ENCODE measurements at places on chromosomes 1 and 21.

DNA sequence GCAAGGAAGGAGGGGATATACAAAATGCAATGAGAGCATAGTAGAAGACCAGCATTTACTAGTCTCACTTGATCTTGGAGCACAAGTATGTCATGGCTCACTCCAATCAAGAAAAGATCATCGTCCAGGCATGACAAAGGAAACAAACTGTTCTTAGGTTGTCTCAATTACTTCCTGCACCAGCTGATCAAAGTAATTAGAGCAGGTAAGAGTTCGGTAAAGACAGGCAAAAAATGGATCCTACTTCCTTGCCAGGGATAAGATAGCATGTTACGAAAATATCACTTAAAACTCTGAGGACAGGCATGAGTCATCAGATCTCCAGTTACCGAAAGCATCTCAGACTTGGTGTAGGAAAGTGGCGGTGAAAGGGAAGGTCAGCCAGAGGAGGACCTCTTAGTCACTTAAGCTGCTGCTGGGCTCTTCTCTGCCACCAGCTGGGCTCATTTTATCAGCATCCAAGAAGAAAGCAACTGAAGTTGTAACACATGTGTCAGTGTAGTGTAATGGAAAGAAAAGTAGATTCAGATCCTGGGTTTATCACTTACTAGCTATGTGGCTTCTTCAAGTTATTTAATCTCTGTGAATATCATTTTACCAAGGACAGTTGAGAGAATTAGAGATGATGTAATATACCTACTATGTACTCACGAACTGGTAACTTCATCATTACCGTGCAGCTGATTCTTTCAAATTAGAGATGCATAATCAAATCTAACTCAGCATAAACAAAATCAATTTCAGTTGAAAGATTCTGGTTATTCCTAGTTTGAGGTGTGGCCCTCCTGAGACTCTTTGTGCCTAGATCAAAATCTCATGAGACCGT, 46.8 kb downstream of the XCL1 start:
- DNase-seq: no peak

DNA sequence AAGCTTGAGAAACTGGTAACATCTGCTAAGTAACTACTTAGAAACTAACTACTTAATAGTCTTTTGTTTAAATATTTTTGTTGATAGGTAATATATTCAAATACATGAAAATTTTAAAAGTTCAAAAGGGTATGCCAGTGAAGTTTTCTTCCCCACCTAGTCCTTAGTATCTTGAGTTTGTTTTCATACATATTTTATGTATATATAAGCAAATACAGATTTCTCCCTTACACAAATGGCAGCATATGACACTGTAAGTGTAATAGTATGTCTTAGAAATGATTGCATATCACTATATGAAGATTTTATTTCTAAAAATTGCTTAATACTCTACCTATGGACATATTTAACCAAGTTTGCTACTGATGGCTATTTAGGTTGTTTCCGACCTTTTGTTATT, 38.9 kb downstream of the MARK1 start:
- DNase-seq: no peak

DNA sequence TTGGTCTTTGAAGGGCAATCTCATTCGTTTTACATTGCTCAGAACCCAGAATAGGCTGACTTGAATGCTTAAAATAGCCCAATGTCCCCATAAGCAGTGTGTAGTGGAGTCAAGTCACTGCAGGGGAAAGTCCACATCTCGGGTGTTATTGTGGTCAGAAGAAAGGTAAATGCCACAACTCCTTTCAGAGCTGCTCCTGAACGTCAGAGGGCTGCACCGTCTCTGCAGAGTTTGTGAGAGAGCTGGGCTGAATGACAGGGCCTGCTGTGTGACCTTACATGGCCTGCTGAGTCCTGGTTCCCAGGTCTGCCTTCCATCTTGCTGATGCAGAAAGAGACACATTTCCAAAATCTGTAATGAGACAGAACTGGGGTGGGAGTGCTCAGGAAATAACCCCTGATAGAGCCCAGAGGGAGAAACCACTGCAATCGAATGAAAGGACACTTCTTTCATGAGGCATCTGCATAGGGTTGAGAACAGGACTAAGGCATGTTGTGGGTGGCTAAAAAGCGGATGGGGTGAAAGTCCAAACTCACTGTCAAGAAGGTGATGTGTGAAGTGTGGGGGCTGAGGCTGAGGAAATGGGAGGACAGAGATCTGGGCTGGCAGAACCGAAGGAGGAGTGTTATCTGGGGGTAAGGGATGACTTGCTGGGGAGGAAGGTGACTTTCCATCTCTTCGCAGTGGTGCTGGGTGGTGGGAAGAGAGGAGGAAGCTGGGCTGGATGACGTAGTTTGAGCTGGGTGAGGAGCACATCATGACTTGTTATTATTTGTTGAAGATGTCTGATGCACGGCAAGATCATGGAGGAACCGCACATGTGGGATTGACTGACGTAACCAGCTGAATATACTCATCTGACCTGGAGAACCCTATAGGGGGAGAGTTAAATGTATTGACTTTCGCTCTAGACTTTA, 33.7 kb downstream of the XCL2 start:
- no peak for DNase-seq

DNA sequence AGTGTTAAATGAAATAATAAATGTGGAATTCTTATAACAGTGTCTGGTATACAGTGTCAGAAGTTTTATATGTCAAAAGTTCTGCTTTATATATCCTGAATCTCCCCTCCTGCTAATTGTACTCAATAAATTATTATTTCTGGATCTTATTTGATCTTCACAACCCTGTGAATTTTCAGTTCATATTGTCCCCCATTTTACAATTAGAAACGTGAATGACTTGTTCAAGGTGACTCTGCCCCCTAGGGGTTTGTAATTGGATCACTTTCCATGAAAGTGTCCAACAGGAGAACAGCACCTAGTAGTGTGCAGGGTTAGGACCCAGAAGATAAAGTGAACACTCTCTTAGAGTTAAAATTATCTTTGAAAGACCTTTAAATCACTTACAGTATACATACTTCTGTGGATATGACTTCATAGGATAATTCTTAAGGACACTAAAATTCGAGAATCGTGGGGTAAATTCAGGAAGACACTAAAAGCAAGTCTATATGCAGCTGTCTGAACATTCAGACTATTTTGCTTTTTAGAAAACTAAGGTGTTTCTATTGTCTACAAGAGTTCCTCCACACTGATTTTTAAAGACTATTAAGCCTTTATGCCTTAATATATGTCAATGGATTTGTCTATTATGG, 4.5 kb upstream of the DDR2 start:
- no peak for DNase-seq

DNA sequence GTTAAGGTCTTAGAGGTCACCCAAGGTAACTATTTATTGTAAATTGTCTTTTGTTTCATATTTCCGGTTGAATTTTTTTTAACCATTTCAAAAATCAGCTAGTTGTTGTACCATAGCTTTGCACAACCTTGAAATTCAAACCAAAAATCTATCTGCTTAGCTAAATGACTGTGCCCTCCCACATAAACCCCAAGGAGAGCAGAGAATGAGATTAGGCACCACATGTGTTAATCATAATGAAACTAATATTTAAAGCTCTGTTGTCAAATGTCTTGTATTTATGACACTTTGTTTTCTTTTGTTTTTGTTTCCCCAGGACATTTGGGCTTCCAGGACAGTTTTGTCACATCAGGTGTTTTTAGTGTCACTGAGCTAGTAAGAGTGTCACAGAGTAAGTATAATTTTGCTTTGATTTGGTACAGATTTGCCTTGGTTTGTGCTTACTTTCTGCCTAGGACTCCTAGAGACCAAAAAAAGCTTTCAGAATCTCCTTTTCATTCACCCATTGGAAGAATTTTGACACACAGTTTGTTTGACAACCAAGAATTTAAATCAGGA, 249.9 kb downstream of the NFIA start:
- no peak for DNase-seq

DNA sequence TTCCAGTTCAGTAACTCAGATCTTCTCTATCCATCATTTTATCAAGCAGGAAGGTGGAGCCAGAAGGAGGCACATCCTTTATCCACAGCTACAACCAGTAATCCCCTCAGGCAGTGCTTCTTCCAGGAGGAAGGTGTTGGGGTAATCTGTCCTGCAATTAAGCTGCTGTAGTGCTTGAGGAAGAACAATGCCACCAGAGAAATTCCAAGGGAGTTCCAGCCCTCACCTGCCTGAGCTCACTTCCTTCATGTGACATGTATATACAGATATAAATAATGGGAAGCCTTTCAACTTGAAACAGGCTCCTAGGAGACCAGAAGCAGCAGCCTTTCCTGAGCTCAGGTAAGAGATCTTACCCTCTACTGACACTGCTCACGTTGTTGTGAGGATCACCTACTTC, 2.2 kb upstream of the IL20 start:
- no peak for DNase-seq

GRCh38 chr1:71785450-71785849, 496.9 kb downstream of the NEGR1 start:
- DNase-seq: no peak

- DNase-seq: no peak
Measured at GRCh38 chr21:44778983-44779382, 22.6 kb downstream of the UBE2G2 start.

DNA sequence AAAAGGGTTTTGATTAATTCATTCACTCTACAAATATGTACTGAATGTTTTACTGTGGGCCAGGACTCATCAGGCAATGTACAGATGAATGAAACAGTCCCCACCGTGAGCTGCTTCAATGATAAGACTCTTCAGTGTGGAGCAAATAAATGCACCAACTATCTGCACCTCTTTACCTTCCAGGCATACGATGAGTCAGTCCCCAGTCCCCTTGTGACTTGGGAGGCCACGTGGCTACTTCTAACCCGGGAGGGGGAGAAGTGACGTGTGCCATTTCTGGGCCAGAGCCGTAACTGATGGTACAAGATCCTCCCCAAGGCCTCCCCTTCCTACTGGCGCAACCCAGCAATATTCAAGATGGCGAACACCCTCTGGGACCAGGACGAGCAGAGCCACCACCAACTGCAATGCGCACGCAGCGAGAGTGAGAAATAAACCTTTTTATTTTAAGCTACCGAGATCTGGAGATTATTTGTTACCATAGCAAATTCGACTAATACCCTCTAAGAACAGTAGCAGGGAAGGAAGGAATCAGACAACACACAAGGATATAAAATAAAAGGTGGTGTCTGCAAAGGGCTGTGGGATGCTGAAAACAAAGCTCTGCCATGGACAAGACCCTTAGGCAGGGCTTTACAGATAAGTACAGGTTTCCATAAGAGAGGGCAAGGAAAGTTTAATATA, 74.5 kb downstream of the NPHP4 start:
- no peak for DNase-seq

DNA sequence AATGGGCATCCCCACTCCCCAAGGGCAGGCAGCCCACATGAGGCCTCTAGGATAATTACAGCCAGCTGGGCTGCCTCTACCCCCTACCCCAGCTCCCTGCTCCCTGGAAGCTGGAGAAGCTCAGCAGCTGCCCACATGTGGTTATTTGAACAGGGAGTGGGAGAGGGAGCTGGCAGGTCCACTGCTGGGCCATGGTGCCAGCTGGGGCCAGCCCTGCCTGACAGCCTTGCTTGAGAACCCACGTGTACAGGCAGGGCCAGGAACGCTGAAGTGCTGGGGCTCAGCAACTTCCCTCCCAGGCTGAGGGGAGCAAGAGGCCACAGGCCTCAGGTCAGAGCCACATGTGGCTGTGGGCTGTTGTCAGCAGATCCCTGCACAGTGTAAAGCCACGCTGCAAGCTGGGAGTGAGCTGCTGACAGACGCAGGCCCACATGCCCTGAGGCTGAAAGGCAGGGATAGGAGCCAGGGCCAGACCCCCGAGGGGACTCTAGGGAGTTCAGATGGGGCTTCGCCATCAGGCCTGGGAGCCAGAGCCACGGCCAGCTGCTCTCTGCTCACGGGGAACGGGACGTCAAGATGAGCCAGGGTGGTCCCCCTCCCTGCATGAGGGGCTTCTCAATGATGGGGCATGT, 129.0 kb downstream of the SYF2 start:
- DNase-seq: no peak

- no peak for DNase-seq
Measured at GRCh38 chr21:25328736-25329135, 278.5 kb downstream of the MRPL39 start.

GRCh38 chr1:232377494-232377770, 252.5 kb downstream of the SIPA1L2 start:
- no peak for DNase-seq

- no peak for DNase-seq
Measured at GRCh38 chr21:19566975-19567374, 1163.4 kb upstream of the TMPRSS15 start.

DNA sequence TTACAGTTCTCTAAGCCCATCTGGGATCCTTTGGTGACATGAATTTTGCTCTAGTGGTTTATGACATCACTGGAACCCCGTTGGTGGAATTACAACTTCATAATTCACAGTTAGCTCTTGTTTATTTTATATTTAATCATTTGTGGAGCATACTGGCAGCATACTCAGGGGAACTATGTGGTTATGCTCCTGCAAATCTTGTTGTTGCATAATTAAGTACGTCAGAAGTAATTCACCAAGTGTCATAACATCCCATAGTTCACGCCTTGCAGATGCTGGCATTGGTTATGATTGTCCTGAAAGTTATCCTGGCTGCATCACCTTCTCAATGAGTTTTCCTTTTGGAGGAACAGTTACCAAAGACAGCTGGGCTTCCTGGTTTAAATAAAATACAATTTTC, 16.5 kb downstream of the PRRX1 start:
- DNase-seq: no peak

- no peak for DNase-seq
Measured at GRCh38 chr1:7922301-7922700, 18.3 kb downstream of the TNFRSF9 start.

- DNase-seq: no peak
Measured at GRCh38 chr1:84698151-84699110, 8.2 kb upstream of the SSX2IP start.

DNA sequence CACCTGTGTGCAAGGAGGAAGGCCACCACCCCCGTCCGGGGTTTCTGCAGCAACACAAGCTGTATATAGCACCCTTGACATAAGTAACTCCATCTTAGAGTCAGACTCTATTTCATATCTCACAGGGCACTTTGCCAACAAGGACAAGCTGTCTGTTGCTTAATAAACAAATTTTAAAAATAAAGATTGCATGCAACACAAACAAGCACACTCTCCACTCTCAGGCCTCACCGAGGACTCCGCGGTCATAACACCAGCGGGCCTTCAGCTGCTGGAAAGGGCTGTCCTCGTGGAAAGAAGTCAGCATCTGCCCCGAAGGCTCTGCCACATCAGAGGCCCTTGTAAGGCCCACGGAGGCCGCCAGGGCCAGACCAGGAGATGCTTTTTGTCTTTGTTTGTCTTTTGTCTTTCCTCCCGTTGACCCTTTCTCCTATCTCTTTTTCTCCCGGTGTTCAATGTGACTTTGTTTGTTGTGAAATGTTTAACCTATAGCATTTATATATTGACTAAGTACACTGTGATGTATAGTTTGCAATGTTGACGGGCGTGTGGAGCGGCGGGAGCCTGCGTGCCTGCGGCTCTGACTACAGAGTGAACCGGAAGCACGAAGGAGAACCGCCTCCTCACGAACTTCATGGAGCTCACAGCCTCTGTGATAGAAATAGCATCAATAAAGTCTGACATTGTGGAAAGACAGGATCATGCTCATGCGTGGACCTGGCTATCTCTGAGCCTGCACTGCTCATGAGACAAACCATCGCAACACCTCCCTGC, 24.1 kb downstream of the MEGF6 start:
- no peak for DNase-seq

Data from stimulated activated CD8-positive, alpha-beta memory T cell treated with anti-CD3 and anti-CD28 coated beads, Interleukin-15, amount 100 ng/mL, for 1 hour (primary cell).